ENCODE measurements at places on chromosomes 2 and 18. TPM values are rescaled to one million over a fixed set of nuclear protein-coding genes. Genes with fewer than 3 reads are reported as not detected.

DNA sequence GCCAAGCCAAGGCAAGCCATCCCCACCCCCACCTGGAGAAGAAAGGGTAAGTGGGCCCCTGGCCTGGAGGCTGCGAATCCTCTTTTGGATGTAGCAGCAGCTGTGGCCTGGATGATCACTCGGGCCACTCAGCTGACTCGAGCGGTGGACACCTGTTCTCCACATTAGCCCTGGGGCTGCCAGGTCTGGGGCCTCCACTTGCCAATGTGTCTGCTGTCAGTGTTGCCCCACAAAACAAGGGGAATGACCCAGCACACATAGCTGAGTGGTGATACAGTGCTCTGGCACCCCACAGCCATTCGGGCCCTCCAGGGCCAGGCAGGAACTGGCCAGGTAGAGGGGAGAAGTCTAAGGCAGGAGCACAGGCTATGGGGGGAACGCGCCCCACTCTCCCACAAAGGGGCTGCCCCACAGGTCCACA lies 2.6 kb downstream of the STK25 start:
- no peak overlapping the region for H3K4me3 ChIP-seq
- no peaks in the 10 kb centered on the region for H3K27me3 ChIP-seq
- H3K27ac ChIP-seq: no peak overlapping the region
- H3K4me1 ChIP-seq: peaks cover 9% of the 10 kb centered on the region
- no peak for DNase-seq
- H3K36me3 ChIP-seq: no peaks in the 10 kb centered on the region

GRCh38 chr18:12819322-12819721 lies 64.7 kb downstream of the PTPN2 start:
- DNase-seq: no peak
- no peaks in the 10 kb centered on the region for H3K36me3 ChIP-seq
- no peak overlapping the region for H3K27ac ChIP-seq
- no peaks in the 10 kb centered on the region for H3K27me3 ChIP-seq

DNA sequence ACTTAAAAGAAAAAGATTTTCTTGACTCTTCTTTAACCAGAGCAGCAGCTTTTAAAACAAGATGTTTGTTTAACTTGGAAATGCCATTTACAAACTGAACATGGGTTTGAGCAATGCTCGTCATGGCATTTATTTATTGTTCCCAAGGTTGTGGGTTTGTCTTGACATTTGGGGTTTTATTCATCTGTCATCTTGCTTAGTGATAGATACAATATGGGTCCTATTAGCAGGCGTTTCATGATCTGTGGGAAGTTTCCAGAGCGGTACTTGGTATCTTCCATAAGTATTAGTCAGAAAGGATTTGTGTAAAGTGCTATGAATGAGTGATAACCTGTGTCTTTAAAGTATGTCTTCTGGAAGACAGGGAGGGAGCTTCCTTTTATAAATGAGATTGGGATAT lies 29.9 kb upstream of the MGAT5 start:
- H3K4me3 ChIP-seq: no peak overlapping the region
- no peaks in the 10 kb centered on the region for H3K36me3 ChIP-seq
- no peak for DNase-seq
- no peaks in the 10 kb centered on the region for H3K4me1 ChIP-seq
- no peak overlapping the region for H3K27ac ChIP-seq
- H3K27me3 ChIP-seq: no peaks in the 10 kb centered on the region

DNA sequence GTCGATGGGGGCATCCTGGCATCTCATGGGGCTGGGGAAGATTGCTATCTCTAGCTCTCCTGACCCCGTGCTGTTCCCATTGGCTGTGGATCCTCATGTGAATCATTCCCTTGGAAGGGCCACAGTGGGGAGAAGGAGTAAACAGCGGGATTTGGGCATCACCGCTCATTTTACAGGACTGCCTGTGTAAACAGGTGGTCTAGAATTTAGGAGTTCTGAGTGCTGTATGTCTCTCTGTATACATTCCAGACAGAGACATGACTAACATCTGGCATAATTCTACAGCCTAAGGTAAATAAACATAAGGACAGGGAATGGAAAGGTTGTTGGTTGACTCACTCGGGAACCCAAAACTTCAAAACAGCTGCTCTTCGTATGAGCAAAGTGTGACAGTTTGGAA lies 92.7 kb downstream of the COPS8 start:
- H3K4me3 ChIP-seq: no peak overlapping the region
- no peaks in the 10 kb centered on the region for H3K27me3 ChIP-seq
- no peak for DNase-seq
- H3K4me1 ChIP-seq: peaks cover 2% of the 10 kb centered on the region
- H3K27ac ChIP-seq: no peak overlapping the region
- no peaks in the 10 kb centered on the region for H3K36me3 ChIP-seq

DNA sequence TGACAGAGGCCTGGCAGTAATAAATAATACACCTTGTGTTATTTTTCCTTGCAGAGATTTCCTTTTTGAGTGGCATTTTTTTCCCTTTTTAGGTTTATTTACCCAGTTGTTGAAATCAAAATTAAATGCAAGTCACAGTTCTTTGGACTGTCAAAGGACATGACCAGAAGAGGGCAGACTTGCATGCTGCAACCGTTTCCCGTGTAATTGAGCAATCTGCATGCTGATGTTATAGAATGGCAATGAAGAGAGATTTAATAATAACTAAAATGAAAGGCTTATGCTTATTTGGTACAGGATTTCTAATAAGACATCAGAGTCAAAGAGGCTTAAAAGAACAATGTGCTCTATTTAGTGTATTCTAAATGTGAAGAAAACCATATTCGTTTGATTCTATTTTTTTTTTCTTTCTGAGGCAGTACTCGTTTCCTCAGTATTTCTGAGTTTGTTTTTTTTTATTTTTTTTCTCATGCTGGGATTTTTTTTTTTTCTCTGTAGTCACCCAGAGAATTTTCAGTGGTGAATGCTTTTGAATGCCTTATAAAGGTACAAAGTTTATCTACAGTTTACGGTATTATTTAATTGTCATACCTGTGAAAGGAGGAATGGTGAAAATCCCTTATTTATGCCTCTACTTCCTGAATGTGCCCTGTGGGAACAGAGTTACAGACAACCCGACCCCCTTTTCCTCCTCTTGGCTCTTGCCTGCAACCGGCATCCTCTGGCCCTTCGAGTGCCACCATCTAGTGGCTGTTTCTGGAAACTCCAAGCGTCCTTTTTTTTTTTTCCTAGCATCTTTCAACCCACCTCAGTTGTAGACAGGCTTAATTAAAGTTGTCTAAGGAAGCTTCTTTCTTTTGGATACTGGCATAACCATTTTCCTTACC lies 368.5 kb downstream of the LRRTM1 start:
- no peak overlapping the region for H3K27ac ChIP-seq
- H3K4me1 ChIP-seq: no peaks in the 10 kb centered on the region
- no peak for DNase-seq
- H3K36me3 ChIP-seq: no peaks in the 10 kb centered on the region

DNA sequence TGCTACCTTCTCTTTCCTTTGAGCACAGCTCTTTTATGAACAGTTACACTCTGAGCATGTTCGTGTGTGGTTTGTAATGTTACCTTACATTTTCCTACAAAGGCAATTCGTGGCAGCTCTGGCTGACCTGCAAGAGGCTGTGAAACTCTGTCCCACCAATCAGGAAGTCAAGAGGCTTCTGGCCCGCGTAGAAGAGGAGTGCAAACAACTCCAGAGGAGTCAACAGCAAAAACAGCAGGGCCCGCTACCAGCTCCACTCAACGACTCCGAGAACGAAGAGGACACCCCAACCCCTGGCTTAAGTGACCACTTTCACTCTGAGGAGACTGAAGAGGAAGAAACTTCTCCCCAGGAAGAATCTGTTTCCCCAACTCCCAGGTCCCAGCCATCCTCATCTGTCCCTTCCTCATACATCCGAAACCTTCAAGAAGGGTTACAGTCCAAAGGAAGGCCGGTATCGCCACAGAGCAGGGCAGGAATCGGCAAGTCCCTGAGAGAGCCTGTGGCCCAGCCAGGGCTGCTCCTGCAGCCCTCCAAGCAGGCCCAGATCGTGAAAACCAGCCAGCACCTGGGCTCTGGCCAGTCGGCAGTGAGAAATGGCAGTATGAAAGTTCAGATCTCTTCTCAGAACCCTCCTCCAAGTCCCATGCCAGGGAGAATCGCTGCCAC lies 56.9 kb downstream of the WDSUB1 start:
- no peaks in the 10 kb centered on the region for H3K27me3 ChIP-seq
- no peak overlapping the region for H3K27ac ChIP-seq
- H3K4me3 ChIP-seq: no peak overlapping the region
- no peak for DNase-seq
- H3K36me3 ChIP-seq: no peaks in the 10 kb centered on the region

- no peaks in the 10 kb centered on the region for H3K36me3 ChIP-seq
- H3K27ac ChIP-seq: peak overlapping the region; percentile 55
These were observed 173.3 kb upstream of the ZFP36L2 start for GRCh38 chr2:43399515-43400264.

DNA sequence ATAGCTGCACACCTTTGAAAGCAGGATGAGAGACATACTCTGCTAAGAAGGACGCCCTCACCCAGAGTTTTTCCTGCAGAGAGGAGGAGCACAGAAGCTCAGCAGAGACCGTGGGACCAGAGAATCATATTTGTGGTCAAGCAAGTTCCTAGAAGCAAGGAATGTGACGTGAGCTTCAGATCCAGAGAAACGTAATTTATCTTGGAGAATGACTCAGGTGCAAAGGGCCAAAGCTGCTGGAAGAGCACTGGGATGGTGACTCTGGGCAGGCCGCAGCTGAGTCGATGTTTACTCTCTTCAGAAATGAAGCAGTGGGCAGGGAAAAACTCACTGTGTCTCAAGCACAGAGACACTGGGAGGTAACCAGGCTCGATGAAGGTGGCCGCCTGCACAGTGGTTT lies 50.1 kb upstream of the IGFBP2 start:
- H3K36me3 ChIP-seq: no peaks in the 10 kb centered on the region
- DNase-seq: no peak
- H3K4me3 ChIP-seq: no peak overlapping the region
- H3K4me1 ChIP-seq: no peaks in the 10 kb centered on the region

DNA sequence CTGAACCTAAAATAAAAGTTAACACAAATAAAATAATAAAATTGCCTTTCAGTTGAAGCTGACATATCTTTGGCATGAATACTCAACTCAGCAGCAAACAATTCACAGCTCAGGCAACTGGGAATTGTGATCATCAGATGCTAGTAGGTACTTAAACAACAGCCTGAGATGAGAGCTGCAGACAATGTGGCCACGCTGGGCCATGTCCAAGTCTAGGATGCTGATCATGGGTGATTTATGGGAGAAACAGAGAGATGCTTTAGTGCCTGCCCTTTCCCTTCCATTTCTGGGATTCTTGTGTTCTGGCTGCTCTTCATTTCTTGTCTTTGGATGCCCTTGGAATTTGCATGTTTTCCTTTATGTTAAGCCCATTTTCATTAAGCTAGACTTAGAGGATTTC lies 212.4 kb upstream of the CWC22 start:
- no peak overlapping the region for H3K27ac ChIP-seq
- no peaks in the 10 kb centered on the region for H3K4me1 ChIP-seq
- no peak for DNase-seq
- no peaks in the 10 kb centered on the region for H3K36me3 ChIP-seq
- H3K4me3 ChIP-seq: no peak overlapping the region
- no peaks in the 10 kb centered on the region for H3K27me3 ChIP-seq

- no peaks in the 10 kb centered on the region for H3K4me1 ChIP-seq
- H3K36me3 ChIP-seq: no peaks in the 10 kb centered on the region
These were observed 7.9 kb downstream of the IL1RL2 start for GRCh38 chr2:102194609-102195268.

- no peak overlapping the region for H3K4me3 ChIP-seq
- H3K36me3 ChIP-seq: no peaks in the 10 kb centered on the region
- no peak overlapping the region for H3K27ac ChIP-seq
These were observed 29.2 kb downstream of the GPC1 start for GRCh38 chr2:240464514-240465241.

GRCh38 chr2:215505044-215505786 lies 69.3 kb upstream of the FN1 start:
- no peak overlapping the region for H3K4me3 ChIP-seq
- H3K4me1 ChIP-seq: no peaks in the 10 kb centered on the region
- DNase-seq: peak; percentile 15
- no peak overlapping the region for H3K27ac ChIP-seq
- no peaks in the 10 kb centered on the region for H3K27me3 ChIP-seq
- no peaks in the 10 kb centered on the region for H3K36me3 ChIP-seq

DNA sequence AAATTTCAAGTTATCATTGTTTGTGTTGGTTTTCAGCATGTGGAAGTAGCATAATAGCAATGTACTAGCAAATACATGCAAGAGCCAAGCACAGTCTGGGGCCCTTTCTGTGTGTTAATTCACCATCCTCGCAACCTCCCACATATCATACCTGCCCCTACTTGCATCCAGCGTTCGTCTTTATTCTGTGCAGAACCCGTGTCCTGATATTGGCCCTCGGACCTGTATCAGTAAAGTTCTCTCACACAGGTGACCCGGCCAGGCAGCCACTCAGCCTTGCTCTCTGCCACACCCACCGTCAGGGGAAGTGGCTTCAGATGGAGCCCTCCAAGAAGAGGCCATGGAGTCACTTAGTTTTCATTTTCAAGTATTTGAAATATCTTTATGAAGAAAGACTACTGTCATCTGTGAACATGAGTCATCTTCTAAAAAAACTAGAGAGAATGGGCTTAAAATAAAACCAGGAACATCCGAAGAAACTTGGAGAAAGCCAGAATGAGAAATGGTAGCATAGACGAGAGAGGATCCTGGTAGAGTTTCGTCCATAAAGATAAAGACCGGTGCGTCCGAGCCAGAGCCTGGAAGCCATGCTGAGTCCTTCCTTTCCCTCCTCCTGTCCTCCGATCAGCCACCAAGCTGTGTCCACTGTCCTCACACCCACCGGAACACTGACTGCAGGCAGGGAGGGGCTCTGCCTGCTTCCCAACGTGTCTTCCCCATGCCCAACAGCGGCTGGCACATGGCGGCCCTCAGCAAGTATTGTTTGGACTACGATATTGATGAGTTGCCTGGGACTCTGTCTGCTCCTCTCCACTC lies 57.3 kb upstream of the RPL31 start:
- no peaks in the 10 kb centered on the region for H3K4me1 ChIP-seq
- no peaks in the 10 kb centered on the region for H3K36me3 ChIP-seq
- no peak for DNase-seq
- no peak overlapping the region for H3K4me3 ChIP-seq
- H3K27ac ChIP-seq: no peak overlapping the region
- no peaks in the 10 kb centered on the region for H3K27me3 ChIP-seq

Gene ZEB2
- total RNA-seq: 226 TPM

Gene SDC1
- total RNA-seq: 3.8 TPM

Gene UGT1A4
- total RNA-seq: not detected

Gene PAX8
- 25.4 TPM for total RNA-seq

Gene SNRPD1
- 52.0 TPM for total RNA-seq

Gene MROH2A
- not detected for total RNA-seq

Gene PRSS56
- total RNA-seq: not detected
